ENCODE measurements at places on chromosomes 3 and 15. TPM values are rescaled to one million over a fixed set of nuclear protein-coding genes. Genes with fewer than 3 reads are reported as not detected.
A peak's percentile ranks its signal among the peaks of the same experiment; 100 is the strongest.

- DNase-seq, result no peak
Measured at GRCh38 chr3:98800401-98800800, 37.3 kb downstream of the ST3GAL6 start.

GRCh38 chr3:105348307-105348706 is 18.4 kb upstream of the ALCAM start:
- no peak for DNase-seq

Gene ZNF660
- 5.3 TPM for total RNA-seq

- DNase-seq, result no peak
Measured at GRCh38 chr15:70147778-70148177, 50.1 kb upstream of the TLE3 start.

- no peak for DNase-seq
Measured at GRCh38 chr3:59084583-59084982, 34.8 kb upstream of the CFAP20DC start.

DNA sequence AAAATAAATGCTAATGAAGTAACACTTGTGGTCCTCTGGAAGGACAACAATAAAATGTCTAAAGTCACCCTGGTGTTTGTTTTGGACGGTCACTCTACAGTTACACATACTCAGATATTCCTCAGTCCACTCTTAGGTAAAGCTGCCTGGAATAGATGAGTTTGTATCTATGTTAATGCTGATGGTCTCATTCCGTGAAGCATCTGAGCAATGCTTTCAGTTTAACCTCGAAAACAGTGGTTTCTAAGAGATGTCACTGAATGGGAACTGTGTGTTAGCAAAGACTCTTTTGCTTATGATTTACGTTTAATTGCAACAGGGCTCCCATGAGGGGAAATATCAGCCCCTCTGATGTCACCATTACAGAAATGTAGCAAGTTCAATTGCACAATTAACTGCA is 49.1 kb downstream of the FBN1 start:
- no peak for DNase-seq

GRCh38 chr3:34068505-34068904 is 270.1 kb downstream of the PDCD6IP start:
- no peak for DNase-seq

DNA sequence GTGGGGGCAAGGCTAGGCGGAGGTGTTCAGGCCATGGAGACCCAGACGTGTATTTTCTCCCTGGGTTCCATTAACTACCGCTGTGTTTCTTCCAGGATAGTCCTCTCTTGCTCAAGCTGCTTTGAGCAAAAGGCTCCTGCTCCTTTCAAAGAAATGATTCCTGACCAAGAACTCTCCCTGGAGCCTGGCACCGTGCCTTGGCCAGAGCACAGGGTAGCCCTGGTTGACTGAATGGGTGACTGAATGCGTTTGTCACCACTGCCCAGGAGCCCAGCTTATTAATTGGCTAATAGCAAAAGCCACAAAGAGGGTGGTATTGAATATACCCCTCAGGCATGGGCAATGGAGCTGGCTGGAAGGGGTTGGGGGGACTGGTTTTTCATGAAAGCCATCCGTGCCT is 13.9 kb downstream of the RASGRF1 start:
- peak; percentile 28 for DNase-seq

Gene NLGN1
- total RNA-seq, result not detected

DNA sequence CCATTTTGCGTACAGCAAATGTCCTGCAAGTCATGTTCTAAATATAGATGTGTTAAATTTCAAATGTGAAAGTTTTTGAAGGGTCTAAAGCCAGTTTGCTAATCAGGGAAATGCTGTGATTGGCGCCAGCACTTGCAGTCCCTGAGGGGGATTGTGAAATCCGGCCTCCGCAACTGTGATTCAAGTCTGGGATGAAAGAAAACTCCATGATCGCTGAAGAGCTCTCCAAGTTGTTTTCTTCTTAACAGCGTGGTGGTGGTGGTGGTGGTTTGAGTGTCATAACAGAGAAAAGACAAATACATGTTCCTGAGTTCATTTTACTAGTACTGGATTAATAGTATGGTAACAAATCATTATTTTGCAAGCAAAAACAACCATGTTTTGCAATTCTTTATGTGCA is 51.8 kb downstream of the MITF start:
- no peak for DNase-seq

DNA sequence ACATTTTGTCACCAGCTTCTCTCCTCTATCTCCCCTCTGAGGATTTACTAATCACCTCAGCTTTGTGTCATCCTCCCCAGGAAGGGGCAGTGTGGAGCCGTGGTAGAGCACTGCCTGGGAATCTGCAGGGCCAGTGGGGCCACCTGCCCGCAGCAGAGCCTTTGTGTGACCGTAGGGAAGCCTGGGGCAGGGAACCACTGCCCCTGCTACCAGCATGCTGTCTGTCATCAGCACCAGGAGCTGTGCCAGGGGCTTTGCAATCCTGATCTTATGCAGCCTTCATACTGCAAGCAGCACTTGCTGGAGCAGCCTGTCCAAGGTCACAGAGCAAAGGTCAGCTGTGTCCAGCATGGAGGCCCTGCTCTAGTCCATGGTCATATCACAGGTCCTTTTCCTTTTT is 170.2 kb upstream of the IL12A start:
- DNase-seq, result no peak

DNA sequence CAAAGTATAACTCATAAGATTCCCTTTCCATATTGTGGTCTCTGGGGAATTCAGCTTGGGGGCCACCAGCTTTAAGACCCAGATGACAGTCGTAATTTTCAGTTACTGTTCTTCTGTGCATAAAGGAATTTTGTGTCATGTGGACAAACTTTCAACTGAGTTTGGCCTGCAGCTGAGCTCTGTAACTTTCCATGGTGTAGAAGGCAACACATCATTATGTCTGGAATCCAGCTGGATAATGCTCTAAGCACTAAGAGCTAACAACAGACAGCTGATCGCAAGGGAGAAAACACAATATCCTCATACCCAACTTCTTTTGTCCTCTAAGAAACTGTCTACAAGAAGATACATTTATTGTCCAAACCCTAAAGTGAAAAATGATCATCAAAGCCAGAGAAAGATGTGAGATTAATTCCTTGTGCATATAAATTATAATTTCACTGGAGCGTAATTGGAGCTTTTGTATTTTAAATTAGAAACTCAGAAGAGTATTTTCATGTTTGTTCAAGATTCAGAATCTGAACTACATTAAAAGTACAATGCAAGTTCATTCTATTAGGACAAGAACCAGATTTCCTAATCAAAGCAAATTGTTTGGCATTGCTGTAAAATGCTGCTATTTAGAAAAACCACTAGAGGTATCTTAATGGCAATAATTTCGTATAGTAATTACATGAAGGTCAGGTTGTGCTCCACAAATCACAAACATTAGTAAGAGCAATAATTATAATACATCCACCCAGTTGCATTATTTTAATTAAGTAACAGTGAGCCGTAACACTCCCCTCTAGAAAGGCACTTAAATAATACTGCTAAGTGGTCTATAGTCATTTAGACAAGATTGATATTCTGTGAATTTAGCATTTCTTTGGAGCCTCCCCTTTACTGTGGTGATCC is 218.8 kb downstream of the ATP8B4 start:
- DNase-seq, result no peak
